ENCODE measurements at places on chromosomes 1 and 21.

DNA sequence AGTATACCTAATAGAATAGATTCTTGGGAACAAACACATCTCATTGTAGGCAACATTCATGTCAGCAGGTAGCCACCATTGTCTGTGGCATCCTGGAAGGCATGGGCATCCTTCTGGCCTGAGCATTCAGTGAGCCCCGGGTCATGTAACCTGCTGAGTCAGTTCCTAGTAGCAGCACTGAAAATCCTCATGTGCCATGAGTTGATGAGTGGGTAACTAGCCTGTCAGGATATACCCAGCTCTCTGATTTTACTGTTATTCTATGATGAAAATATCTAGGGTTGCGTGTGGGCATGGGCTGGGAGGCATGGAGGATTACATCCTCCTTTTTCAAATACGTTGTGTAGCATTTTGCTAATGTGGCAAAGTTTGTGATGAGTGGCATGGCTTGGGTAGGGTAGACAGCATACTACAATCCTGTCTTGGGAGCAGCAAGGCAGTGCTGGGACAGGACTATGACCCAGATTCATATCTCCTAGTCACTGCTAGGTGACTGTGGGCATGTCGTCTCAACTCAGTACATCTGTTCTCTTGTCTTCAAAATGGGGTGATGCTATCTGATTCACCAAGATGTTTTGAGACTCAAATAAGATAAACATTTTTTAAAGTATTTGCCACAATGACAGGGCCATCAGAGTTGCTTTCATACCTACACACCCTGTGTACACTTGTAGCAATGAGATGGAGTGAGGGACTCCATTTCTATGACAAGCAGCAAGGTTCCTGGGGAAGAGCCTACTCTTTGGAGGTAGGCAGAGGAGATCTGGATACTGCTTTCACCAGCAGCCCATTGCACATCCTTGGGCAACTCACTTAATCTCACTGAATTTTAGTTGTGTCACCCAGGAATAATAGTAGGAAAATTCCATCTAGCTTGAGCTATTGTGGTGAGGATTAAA, 62.5 kb downstream of the CD58 start:
- DNase-seq = no peak

DNA sequence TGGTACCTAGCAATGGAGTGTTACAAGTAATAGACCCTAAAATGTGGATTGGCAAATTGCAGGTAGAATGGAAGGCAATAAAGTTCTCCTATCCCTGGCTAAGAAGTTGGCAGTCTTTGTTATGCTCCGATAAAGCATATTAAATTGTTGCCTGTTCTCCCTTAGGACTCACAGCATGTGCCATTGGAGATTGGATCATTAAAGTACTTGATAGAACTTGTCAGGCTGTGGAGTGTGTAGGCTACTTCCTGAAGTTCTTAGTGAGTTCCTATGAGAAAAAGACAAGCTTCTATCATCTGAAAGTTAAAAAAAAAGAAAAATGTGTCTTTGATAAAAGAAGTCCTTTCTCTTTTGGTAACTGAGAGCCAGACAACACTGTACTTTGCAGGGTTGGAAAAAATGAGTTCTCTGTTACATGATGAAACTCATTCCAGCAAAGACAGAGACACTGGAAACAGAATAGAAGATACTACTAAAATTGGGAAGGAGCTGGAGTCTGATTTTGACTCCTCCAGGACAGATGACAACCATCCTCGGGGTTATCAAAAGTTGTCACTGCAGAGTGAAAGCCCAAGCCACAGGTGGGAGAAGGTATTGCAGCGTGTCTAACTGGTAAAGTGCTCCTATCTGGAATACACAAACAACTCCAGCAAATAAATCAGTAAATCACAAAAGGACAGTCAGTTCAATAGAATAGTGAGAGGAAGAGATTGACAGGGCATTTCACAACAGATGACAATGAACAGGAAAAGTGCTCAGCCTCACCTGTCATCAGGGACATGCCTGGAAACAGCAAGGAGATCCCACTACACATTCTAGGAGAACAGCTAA, 87.5 kb upstream of the WDR26 start:
- no peak for DNase-seq

- DNase-seq = no peak
These were observed 15.1 kb upstream of the FOXD3 start for GRCh38 chr1:63307196-63307794.

DNA sequence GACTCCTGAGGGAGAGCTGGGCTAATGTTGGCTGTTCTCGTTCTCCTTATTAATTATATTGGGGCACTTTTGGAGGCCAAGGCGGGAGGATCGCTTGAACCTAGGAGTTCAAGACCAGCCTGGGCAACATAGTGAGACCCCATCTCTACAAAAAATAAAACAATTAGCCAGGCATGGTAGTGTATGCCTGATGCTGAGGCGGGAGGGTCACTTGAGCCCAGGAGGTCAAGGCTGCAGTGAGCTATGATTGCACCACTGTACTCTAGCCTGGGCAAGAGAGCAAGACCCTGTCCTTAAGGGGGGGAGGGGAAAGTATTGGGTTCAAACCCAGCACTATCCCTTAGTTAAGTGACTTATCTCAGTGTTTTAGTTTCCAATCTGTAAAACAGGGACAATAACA, 70.0 kb upstream of the NBPF3 start:
- DNase-seq = no peak

DNA sequence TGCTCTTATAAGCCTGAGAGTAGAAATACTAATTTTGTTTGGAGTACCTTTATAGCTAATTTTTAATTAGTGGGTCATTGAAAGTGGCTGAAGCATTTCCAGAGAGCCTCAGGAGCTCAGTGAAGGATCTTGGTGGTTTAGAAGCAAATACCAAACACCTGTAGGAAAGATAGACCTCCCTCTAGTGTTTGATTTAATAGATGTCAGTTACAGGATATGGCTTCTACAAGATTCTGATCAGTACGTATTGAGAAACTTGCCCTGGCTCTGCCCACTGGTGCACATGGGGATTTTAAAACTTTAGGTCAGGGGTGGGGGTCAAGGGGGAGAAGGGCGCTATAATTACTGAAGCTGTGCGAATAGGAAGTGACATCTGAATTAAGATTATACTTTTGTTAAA, 122.2 kb downstream of the POU2F1 start:
- no peak for DNase-seq

DNA sequence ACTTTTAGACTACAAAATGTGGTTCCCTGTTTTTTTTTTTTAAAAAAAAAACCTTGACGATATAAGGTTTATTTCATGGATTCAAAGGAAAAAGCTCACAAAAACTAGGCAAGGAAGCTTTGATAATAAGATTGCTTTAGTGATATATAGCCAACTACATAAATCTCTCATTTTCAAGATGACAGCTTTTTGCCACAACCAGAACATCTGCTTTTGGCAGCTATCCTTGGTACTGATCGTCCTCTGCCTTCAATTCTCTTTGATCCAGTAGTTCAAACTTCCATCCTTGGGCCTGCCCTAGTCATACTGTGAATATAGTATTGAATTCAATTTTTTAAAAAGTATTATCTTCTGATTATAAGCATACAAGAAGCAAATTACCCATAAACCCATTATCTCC, 72.9 kb upstream of the CD53 start:
- no peak for DNase-seq

- no peak for DNase-seq
These were observed 73.3 kb upstream of the TINAGL1 start for GRCh38 chr1:31502926-31503511.

- peak; percentile 72 for DNase-seq
These were observed 36.7 kb upstream of the THEM4 start for GRCh38 chr1:151945725-151946722.

- peak; percentile 89 for DNase-seq
These were observed 10.8 kb downstream of the PIGP start for GRCh38 chr21:37061926-37062592.

- DNase-seq = no peak
These were observed 15.9 kb downstream of the DUSP10 start for GRCh38 chr1:221725735-221726672.

GRCh38 chr1:176656257-176656995, 193.5 kb downstream of the PAPPA2 start:
- DNase-seq = no peak

- DNase-seq = no peak
These were observed 1.7 kb downstream of the COP1 start for GRCh38 chr1:176205332-176205914.
